Astrocyte of the spinal cord (primary cell): ENCODE measurements at places on chromosomes 1 and 21.

DNA sequence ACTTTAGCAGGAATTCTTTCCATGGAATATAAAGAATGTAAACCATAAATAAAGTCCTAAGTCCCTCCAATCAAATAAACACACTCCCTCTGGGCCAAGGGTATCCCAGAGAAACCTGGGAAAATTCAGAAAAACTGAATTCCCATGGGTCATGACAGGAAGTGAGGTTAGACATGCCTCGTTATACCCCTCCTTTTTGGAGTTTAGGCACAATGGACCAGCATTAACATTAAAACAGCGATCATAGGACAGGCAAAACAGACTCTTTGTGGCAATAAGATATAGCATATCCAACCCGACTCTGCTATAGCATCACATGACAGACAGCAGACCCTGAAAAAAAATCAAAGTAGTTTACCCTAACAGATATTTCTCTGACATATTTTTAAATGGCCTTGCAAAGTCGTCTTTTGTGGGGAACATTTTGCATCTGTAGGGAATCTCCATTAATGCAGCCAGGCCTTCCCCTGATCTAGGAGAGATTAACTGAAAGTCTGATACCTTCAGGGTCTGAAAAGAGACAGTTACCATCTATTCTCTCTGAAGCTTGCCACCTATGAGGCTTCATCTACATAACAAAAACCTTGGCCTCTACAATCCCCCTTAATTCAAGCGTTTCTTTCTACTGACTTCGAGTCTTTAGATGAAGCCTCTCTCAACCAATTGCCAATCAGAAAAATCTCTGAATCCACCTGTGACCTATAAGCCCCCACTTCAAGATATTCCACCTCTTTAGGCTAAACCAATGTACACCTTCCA is 143.0 kb upstream of the KCNK1 start:
- DNase-seq: no peak

- no peak for DNase-seq
Observed at GRCh38 chr1:206729507-206729906, 41.1 kb upstream of the IL19 start.

DNA sequence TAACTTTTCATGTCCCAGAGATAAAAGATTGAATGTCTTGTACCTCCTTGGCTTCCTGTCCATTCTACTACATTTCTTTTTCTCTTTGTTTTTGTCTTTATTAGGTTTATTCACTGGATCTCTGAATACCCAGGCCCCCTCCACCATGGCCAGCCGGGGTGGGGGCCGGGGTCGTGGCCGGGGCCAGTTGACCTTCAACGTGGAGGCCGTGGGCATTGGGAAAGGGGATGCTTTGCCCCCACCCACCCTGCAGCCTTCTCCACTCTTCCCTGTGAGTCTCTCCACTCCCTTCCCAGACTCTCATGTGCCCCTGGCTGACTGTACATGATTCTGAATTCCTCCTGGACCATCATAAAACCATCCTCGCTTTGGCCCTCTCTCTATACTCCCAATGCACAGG is 10.2 kb downstream of the POLR3GL start:
- DNase-seq: no peak

GRCh38 chr1:5967351-5968160 is 24.7 kb downstream of the NPHP4 start:
- no peak for DNase-seq

GRCh38 chr1:1538334-1538733 is 2.1 kb downstream of the TMEM240 start:
- no peak for DNase-seq

DNA sequence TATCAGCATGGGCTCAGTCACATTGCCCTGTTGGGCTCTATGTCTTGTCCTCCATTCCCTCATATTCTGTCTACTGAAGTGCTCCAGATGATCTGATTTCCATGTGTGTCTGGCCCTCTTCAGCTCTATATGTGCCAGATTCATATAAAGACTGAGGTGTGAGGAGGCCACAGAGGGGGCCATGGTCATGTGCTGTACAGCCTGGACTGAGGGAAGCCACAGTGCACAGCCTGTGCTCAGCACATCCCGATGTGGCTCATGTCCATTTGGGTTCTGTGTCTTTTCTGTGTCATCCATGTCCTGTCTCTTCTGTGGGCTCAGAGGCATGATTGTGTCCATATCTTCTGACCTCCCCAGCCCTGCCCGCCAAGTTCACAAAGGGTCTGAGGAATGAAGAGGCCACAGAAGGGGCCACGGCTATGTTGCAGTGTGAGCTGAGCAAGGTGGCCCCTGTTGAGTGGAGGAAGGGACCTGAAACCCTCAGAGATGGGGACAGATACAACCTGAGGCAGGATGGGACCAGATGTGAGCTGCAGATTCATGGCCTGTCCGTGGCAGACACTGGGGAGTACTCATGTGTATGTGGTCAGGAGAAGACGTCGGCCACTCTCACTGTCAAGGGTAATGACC is 97.0 kb downstream of the OBSCN start:
- DNase-seq: no peak

DNA sequence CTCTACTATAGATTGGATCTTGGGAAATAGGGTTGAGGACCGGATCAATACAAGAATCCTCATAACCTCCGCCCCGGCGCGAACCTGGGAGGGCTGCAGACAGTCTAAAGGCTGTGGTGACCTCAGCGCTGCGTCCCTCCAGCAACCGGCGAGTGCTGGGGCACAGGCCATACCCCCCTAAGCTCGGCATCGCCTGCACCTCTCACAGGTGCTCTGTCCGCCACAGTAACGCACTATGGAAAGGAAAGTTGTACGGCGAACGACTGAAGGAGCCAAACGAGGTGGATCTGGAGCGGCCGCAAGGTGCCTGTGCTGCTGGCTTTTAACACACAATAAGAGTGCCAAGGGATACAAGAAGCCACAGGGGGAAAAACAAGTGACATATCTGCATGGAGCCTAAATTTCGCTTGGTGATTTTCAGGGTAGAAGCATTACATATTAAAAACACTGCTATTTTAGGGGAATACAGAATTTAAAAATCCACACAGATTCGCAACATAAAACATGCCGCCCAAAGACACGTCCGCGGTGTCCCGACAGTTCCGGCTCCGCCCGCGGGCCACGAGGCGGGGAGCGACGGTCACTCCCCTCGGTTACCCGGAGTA is 1.4 kb upstream of the RBM15 start:
- no peak for DNase-seq

- peak; percentile 24 for DNase-seq
Observed at GRCh38 chr1:73781251-73781650, 416.7 kb downstream of the LRRIQ3 start.

- DNase-seq: no peak
Observed at GRCh38 chr21:15539376-15539775, 190.4 kb upstream of the USP25 start.

DNA sequence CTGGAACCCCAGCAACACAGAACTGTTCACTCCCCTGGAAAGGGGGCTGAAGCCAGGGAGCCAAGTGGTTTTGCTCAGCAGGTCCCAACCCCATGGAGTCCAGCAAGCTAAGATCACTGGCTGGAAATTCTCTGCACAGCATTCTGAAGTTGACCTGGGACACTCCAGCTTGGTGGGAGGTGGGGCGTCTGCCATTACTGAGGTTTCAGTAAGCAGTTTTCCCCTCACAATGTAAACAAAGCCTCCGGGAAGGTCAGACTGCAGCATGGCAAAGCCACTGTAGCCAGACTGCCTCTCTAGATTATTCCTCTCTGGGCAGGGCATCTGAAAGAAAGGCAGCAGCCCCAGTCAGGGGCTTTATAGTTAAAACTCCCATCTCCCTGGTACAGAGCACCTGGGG is 59.7 kb downstream of the INKA2 start:
- no peak for DNase-seq

- DNase-seq: no peak
Observed at GRCh38 chr1:165143437-165144065, 213.0 kb downstream of the LMX1A start.

DNA sequence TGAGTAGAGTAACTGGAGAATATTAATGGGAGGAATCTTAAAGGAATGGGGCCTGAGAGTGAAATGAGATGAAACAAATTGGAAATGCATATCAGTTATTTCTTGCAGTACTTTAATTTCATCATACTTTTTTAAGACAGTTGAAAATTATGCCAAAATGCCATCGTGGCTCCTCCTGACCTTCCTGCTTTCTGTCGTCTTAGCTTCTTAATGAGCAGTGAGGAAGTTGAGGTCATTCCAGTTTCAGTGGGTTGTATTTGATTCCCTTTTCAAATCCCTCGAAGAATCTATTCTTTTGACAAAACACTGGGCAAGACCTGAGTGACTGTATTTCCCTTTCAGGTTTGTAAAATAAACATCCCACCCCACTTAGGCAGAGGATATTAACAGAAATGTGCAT is 134.9 kb upstream of the MAP1LC3C start:
- DNase-seq: no peak

GRCh38 chr1:172663732-172664131 is 4.8 kb downstream of the FASLG start:
- no peak for DNase-seq

DNA sequence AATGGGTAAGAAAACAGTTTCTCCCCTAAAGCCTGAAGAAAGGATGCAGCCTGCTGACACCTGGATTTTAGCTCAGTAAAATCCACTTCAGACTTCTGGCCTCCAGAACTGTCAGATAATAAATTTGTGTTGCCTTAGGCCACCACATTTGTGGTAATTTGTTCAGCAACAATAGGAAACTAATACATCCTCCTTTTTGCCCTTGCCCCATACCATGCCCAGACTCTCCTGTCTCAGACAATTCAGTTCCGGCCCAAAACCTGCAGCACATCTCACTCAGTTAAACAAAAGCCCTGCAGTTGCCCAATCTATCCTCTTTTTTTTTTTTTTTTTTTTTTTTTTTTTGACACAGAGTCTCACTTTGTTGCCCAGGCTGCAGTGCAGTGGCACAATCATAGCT is 25.8 kb downstream of the SMIM12 start:
- no peak for DNase-seq

GRCh38 chr1:44700573-44700972 is 26.1 kb downstream of the ARMH1 start:
- no peak for DNase-seq

- no peak for DNase-seq
Observed at GRCh38 chr1:84370266-84370665, 28.0 kb upstream of the DNASE2B start.

GRCh38 chr1:243686159-243686558 is 163.9 kb downstream of the AKT3 start:
- no peak for DNase-seq
